CD4-positive, alpha-beta T cell treated with Interleukin-2 at 100 ng/mL for 4 hours (primary cell): ENCODE measurements at places on chromosomes 2 and 18.

- no peak for DNase-seq
These were observed 156.8 kb downstream of the GLI2 start for GRCh38 chr2:120892271-120892966.

DNA sequence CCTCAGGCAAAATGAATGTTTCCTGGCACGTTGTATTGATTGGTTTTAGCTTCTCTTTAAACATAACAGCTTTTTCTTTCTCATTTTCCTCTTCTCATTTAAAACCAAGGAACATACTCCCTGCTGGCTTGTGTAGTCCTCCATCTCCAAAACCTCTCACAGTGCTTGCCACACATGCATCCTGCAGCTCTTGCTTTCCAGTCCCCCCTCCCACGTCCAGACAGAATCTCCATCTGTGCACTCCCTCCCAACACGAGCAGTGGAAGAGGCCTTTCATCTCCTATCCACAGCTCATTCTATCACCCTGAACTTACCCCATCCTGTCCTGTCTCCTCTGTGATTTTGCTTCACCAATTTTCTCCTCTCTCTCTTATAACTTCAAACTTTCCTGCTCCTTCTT is 99.6 kb upstream of the THSD7B start:
- DNase-seq = no peak

GRCh38 chr2:160156665-160157064 is 43.4 kb downstream of the ITGB6 start:
- no peak for DNase-seq

- DNase-seq = no peak
These were observed 63.7 kb downstream of the CYP26B1 start for GRCh38 chr2:72083751-72084583.

- peak; percentile 31 for DNase-seq
These were observed 58.5 kb upstream of the COPS8 start for GRCh38 chr2:237026981-237027711.

- no peak for DNase-seq
These were observed 28.6 kb downstream of the ARID5A start for GRCh38 chr2:96565111-96565510.

DNA sequence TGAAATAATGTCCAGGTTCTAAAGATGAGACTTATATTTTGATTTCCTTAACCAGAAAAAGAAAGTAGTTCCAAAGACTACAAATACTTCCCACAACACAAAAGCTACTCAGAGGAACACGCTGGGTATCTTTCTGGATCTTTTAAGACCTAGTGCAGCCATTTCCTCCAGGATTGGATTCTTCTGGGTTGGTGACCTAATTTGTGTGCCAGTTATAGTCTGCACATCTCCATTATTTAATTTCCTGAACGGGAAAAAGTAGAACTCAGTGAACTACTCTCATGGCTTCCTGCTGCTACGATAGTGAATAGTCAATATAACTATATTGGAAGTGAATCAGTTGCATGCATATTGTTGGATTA is 1.5 kb downstream of the TMEM87B start:
- DNase-seq = no peak

GRCh38 chr2:148593421-148593820 is 51.1 kb upstream of the EPC2 start:
- DNase-seq = no peak

GRCh38 chr2:215662715-215663114 is 226.8 kb upstream of the FN1 start:
- no peak for DNase-seq

- DNase-seq = no peak
These were observed 85.9 kb downstream of the EIPR1 start for GRCh38 chr2:3291750-3292149.

DNA sequence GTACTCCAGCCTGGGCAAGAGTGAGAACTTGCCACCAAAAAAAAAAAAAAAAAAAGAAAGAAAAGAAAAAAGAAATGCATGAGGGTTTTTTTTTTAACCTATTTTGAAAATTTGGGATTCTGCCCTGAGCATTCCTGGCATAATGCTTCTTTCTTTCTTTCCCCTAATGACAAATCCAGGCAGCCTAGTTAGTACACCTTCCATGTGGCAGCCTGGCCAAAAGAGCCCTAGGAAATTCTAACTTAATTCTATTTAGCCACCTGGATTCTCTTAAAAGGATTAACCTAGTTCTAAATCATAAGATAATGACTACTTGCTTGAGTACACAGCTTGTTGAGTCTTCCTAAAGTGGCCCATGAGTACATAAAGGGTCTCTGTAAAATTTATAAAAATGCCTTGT is 160.1 kb downstream of the THADA start:
- DNase-seq = no peak

- no peak for DNase-seq
These were observed 19.0 kb downstream of the DIPK1C start for GRCh38 chr18:74438091-74438490.

GRCh38 chr2:154707994-154708575 is 9.6 kb downstream of the KCNJ3 start:
- DNase-seq = no peak

GRCh38 chr18:36128907-36129299 is 237 bp downstream of the SLC39A6 start:
- no peak for DNase-seq
